Activated CD4-positive, alpha-beta T cell treated with anti-CD3 and anti-CD28 coated beads, Interleukin-2, amount 50 U/mL, for 24 hours (primary cell): ENCODE measurements at places on chromosomes 11 and 22.

GRCh38 chr11:64032050-64032449 lies 3.7 kb upstream of the FLRT1 start:
- no peak for DNase-seq

DNA sequence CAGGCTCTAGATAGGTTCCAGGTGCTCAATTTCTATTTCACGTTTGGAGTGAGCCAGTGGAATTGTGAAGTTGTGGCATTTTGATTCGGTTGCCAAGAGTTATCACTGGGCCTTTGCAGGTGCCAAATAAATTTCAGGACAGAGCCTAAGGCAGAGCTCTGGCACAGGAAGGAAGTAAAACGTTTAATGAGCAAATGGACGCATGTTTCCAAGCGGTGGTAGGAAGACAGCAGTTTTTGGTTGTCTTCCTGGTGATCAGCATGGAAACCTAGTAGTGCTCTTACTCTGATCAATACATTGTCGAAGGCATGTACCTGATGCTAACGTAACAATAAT lies 452 bp downstream of the BIRC3 start:
- no peak for DNase-seq

- no peak for DNase-seq
These were observed 85.2 kb upstream of the GRAMD1B start for GRCh38 chr11:123344790-123345357.

DNA sequence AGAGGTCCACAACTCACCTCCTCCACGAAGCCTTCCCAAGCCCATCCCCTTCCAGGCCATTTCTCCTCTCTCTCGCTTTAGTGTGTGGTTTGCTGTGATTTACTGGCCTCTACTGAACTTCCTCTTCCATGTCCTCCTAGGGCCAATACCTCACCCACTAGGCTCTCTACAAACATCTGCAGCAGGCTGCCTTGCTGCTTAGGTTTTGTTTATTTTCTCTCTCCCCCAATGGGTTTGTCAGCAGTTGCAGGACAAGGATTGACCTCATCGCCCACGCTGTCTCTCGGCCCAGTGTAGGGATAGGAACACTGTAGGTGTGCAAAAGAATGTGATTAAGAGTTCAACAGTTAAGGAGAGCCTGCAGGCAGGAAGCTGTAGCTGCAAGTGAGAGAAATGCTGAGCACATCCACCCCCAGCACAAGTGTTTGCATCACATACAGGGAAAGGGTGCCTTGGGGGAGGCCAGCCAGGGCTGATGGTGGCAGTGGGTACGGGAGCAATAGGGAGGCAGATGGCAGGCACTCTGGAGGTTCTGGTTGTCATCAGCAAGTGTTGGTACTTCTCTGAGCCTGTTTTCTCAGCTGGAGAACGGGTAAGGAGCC lies 1.4 kb downstream of the PC start:
- DNase-seq, result no peak

DNA sequence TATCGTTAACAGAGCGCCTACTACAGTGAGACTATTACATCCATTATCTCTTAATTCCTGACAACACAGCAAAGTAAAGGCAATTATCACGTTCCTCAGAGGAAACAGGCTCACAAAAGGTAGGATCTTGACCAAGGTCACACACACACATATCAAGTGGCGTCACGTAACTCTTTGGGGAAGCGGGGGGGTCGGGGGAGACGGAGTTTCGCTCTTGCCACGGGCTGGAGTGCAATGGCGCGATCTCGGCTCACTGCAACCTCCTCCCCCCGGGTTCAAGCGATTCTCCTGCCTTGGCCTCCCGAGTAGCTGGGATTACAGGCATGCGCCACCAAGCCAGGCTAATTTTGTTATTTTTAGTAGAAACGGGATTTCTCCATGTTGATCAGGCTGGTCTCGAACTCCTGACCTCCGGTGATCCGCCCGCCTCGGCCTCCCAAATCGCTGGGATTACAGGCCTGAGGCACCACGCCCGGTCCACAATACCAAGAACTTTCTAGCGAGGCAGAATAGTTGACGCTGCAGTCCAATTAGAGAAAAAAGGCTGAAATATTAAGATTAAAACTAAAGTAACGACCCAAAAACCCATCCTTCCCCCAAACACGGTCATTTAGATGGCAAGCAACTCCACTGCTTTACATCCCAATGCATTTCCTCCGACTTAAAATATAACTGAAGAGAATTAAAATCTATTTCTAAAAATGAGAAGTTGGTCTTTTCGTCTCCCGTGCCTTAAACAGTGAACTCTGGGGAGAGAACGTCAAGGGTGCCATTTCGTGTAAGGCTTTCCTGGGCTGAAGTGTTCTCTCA lies 1.2 kb downstream of the DDX17 start:
- peak; percentile 16 for DNase-seq

DNA sequence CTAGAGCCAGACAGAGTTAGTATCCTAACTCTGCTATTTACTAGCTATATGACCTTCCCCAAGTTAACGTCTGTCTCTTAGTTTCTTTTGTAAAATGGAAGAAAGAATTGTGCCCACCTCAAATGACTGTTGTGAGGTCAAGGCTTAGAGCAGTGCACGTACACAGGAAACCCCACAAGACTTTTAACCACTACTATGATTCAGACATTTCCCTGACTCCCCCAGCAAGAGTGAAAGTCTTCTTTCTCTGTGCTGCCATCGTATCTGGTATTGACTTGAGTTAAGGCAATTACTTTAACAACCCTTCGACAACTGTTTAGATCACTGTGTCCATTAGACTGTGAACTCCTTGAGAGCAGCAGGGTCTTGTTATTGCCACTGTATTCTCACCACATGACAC lies 2.6 kb upstream of the OR52W1 start:
- no peak for DNase-seq

GRCh38 chr11:720642-721246 lies 14.7 kb downstream of the EPS8L2 start:
- no peak for DNase-seq
